Brain (organoid and tissue), 16 donors: ENCODE measurements at places on chromosomes 6 and 20.

- DNase-seq = no peak
Observed at GRCh38 chr20:51961964-51962761, 159.8 kb upstream of the SALL4 start.

- no peak for DNase-seq
Observed at GRCh38 chr20:39916236-39916765, 772.7 kb downstream of the MAFB start.

DNA sequence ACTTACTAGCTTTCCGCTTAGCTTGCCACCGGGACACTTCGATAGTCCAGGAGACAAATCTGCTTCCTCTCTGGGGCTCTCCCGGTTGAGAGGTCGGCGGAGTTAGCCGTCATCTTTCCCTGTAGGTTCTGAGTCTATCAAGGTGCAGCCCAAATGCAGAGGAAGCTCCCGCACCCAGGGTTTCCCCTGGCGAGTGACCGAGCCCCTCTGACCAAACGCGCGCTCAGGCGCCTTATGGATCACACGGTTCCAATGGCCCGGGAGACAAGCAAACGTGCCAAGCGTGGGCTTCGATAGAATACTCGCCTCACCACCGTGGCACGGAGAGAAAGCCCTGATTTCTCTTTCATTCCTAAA lies 15.8 kb upstream of the FOXC1 start:
- DNase-seq = no peak

DNA sequence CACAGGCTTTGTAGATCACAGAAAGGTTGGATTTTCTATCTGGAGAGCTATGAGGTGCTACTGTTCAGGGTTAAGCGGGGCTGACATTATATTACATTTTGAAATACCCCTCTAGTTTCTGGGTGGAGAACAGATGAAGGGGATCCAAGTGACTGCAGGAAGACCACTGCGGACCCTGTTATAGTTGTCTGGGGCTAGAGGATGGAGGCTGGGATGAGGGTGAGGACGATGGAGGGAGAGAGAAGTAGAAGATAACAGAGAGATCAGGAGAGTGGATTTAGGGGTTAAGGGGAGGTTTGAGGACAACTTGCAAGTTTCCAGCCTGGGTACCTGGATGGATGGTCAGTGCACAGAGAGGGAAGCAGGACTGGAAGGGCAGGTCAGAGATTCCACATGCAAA lies 43.5 kb upstream of the TGM2 start:
- DNase-seq = no peak

DNA sequence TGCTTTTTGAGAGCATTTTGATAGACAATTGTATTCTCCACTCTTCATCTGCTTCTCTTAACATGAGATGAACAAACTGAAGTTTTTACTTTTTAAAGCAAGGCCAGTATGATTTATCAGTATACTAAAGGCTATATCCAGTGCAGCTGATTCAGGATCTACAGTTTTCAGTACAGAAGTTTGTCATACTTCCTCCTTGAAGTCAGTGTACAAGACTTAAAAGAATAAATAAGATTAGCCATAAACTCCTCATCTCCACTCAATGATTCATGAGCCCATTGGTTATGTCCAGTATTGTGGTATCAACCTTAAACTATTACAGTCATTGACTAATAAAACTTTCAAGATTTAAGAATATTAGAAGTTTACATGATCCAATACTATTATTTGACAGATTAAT lies 374.8 kb upstream of the EPHA7 start:
- no peak for DNase-seq

GRCh38 chr6:39806278-39806677 lies 14.1 kb downstream of the DAAM2 start:
- no peak for DNase-seq

DNA sequence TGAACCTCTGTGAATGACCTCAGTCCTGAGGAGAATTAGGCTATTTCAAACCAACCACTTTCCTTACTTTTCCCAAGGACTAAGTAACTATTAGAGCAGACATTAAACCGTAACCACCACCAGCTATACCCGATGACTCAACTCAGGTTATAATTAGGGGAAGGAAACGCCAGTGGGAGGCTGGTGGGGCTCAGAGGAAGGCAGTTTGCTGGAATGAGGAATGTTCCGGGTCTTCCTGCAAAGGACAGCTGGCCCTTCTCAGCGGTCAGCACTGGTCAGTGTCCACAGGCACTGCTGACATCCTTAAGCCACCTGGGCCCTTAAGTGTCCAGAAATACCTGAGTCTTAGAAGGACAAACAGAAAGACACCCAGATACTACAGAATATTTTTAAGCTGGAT lies 515.2 kb downstream of the MAFB start:
- no peak for DNase-seq

GRCh38 chr6:110020888-110021287 lies 42.8 kb downstream of the GPR6 start:
- no peak for DNase-seq

- DNase-seq = no peak
Observed at GRCh38 chr20:58684291-58684690, 8.3 kb upstream of the NPEPL1 start.

DNA sequence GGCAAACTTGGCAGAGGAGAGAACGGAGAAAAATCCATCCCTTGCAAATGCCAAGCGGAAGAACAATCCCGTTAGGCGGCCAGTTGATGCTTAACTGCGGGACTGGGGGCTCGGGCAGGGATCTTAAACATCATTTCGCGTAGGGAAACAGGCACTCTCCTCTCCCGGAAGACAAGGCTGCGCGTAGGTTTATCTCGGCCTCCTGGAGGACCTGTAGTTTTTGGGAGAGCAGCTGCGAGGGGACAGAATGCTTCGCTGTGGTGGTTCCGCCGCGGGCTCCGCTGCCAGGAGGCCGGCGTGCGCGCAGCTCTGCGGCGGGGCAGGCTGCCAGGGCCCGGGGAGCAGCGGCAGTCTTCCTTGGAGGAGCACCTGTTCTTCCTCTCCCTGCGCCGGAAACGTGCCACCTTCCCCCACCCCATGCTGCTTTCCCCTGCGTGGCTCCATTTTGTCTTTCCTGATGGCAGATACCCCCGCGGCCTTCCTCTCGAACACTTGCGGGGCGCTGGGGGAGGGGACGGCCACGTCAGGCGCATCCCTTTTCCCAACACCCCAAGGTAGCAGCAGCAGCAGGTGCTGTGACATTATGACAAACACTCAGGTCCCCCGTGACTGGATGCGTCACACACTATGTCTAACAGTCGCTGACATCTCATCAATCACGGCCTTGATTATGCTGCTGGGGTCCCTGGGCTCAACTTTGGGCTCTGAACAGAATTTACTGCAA lies 230.7 kb upstream of the BTBD3 start:
- peak; percentile 87 for DNase-seq

GRCh38 chr6:123940551-123940950 lies 136.9 kb downstream of the NKAIN2 start:
- DNase-seq = no peak

DNA sequence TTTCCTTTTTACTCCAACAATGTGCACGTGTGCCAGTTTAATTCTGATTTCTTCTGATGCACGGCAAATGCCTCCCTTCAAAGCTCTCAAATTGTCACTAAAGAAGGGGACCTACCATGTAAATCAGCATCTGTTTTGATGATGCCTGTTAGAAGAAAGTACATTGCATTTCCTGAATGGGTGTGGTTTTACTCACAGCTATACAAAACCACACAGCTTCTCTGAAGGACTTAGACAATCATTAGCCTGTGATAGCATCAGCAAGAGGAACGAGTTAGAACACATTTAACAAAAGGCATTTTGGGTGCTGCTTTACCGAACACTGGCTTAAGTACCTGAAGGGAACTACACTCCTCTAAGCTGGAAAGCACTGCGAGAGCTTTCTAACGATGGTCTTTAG lies 109.4 kb downstream of the ATXN1 start:
- no peak for DNase-seq

- DNase-seq = no peak
Observed at GRCh38 chr6:100335991-100336390, 128.7 kb downstream of the SIM1 start.

GRCh38 chr6:169189182-169189581 lies 64.5 kb downstream of the THBS2 start:
- DNase-seq = no peak

DNA sequence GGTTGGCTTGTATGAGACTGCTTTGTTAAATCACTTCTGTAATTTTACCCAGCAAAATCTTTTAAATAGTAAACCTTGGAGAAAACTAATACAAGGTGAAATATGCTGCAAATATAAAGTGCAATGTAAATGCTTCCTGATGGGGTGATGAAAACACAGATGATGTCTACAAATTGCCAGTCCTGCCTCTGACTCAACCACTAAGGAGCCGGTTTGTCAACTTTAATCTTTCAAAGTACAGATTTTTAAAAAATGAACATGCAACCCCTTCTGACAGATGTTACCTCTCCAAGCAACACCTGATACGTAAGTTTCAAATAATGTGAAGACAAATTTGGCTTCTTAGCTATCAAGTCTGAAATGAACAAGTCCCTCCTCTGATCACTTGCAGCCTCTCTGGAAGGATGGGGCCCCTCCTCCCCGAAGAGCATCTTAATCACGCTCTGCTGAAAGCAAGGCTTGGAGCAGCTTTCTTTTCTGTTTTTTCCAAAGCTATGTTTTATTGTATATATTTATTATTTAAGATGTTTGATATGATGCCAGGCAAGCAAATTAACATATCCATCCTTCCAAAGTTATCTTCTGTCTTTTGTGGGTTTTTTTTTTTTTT lies 196.0 kb downstream of the MYLK4 start:
- no peak for DNase-seq

- DNase-seq = peak; percentile 90
Observed at GRCh38 chr6:70956451-70957283, at the start of gene B3GAT2. TSS of gene B3GAT2 (minus strand) at chr6:70957060. CDS start at chr6:70956429, 631 bp downstream.

- DNase-seq = no peak
Observed at GRCh38 chr6:24658573-24659560, 7.8 kb downstream of the TDP2 start.

DNA sequence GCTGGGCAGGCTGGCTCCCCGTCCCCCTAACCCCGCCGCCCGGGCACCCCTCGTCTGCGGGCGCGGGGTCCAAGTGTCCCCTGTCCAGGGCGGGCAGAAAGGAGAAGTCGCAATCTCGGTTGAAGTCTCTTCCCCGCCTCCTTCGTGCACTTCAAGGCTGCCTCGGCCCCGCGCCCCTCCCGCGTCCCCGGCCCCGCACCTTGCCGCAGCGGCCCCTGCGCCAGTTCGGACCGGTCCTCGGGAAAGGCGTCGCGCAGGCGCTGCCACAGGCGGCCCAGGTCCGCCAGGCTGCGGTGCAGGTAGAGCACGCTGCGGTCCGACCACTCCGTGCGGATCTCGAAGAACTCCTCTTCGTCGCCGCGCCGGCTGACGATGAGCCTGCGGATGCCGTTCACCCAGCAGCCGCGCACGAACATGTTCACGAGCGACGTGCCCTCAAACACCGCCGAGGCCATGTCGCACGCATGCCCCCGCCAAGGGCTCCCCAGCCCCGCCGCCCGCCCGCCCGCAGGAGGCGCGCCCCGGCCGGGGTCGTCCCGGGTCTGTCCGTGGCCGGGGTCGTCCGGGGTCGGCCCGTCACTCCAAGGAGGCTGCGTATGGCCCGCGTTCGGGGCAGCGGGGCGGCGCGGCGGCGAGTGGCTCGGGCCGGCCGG lies at the start of gene PXDC1:
PXDC1 (minus strand) TSS at position 637 of the 653 bp plus-strand sequence; CDS start at position 455, 182 bp downstream.
- DNase-seq = peak; percentile 63

DNA sequence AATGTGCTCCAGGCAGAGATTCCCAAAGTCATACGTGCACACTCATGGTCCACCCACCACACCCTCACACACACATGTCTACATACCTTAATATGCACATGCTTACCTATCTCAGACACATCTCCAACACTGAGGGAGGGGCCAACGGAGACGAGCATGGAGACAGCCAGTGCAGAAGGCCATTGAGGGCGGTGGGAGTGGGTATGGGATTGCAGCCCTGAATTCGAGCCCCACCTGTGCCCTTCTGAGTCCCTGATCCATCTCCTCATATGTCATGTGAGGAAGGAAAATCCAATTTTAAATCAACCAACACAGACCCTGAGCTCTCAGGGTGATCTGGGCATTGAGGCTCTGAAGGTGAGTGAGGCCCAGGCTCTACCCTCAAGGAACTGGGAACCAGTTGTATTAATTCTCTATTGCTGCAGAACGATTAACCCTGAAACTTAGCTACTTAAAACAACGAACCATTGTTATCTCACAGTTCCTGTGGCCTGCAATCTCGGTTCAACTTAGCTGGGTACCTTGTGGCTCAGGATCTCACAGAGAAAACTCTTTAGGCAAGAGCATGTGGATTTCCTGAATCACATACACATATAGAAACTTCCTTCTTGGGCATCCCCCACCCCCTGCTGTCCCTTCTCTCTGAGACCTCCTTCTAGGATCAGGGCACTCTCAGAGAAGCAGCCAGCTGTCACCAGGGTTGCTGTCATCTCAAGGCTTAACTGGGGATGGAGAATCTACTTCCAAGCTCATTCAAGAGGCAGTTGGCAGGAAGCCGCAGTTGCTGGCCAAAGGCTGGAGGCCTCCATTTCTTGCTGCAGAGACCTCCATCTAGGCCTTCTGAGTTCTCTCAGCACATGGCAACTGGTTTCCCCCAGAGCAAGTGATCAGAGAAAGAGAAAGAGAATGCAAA lies 28.3 kb downstream of the GLP1R start:
- DNase-seq = no peak

DNA sequence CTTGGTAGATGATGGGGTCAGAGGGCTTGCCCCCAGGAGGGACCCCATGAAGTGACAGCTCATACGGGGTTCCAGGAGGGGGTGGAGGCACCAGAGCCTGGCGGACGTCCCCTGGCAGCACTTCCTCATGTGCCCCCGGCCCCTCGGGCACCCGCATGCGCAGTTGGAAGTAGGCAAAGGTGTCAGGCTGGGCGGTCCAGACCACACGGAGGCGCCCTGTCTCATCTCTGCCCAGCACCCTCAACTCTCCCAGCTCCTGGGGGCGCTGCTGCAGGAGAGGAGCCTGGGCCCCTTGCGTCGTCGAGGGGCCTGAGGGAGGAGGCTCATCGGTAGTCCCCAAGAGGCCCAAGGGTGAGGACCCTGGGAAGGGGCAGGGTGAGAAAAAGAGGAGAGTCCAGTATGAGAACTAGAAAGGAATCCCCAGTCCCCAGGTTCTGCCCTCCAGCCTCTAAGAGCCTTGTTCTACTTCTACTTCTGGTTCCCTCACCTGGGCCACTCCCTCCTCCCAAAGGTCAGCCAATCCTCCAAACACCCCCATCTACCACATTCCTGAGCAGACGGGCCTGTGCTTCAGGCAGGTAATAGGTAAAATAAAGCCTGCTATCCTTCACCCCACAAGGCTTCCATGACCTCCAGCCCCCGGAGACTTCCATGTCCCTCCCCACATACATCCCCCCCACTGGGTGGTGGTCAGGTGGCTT lies 23.2 kb downstream of the TNXB start:
- no peak for DNase-seq

DNA sequence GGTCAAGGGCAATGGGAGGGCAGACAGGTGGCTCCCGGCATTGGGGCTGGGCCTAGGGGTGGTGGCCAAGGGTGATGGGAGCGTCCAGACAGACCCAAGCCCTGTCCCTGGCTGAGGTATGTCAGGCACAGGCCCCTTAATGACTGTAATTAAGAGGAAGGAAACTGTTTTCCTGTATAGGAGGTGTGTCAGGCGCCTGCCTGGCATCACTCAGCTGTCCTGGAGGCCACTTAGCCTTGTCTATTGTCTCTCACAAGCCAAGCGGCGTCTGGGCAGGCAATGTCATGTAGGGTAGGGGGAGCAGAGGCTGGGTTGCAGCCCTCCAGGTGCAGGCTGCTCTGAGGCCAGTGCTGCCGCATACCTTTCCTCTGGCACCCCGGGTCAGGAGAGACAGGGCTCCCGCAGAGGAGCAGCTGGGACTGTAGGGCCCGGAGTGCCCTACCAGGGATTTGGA lies 3.9 kb upstream of the FAM83C start:
- DNase-seq = no peak

GRCh38 chr6:142482249-142482648 lies 180.4 kb downstream of the ADGRG6 start:
- no peak for DNase-seq
